Erythroblast (primary cell): ENCODE measurements at places on chromosomes 2 and 18.

- no peak for DNase-seq
Measured at GRCh38 chr2:170147576-170147975, 30.4 kb upstream of the MYO3B start.

DNA sequence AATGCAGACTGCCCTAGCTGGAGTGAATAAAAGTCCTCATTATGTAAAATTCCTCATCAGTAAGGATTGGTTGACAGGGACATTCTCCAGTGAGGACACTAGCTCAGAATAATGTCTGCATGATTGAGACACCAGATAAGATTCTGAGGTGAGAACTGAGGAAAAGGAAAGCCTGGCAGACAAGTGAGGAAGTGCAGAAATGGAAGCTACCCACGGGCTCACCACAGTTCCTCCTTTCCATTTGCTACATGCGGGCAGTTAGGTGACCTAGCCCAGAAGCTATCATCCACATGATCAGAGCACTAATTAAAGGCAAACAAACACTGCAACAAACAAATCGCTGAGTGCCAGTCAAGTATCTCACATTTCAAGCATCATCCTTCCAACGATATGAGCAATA is 27.7 kb downstream of the NETO1 start:
- no peak for DNase-seq

- DNase-seq, result no peak
Measured at GRCh38 chr2:238551091-238551490, 124.4 kb downstream of the ASB1 start.

DNA sequence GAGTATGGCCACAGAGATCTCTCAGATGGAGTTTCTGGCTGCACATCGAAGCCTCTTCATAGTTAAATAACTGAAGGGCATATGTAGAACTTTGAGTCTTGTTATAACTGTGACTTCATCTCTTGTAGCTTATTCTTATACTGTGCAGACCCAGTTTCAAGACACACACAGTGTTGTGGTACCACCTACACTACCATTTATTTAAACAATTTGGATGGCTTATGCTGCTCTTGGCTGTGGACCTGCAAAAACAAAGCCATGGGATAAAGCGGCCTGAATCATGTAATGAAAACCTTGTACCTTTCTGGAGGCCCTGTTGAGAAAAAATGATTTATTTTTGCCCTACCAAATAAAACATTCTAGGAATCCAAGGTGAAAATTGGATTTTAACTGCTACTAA is 262.8 kb upstream of the RASGRP3 start:
- no peak for DNase-seq

- no peak for DNase-seq
Measured at GRCh38 chr18:48453330-48454066, 44.3 kb upstream of the ZBTB7C start.

DNA sequence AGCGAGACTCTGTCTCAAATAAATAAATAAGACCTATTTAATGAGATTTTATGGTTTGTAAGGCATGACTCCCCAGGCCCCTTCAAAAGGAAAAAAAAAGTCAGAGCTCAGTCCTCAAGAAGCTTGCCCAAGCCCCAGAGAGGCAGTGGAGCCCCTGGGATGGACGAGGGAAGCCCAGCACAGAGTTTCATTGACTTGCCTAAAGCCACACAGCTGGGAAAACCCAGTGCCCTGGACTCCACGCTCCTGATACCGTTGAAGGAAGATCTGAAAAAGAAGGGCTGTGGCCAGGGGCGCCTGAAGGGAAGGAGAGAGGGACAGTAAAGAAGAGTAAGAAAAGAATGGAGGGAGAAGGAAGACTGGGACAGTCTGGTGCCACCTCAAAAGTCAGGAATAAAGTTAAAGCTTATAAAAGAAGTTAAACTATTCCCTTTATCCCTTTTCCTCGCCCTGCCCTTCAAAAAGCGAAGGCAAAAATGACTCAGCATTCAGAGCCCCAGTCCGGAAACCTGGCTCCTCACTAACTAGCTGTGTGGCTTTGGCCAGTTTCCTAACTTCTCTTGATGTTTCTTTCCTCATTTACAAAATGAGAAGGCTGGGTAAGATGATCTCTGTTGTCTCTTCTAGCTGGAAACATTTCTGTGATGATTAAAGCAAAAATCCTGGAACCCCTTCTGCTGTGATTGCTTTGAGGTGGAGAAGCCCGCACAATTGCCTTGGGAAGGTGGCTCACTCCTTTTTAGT is 46.7 kb downstream of the LYPD1 start:
- no peak for DNase-seq

- DNase-seq, result peak; percentile 42
Measured at GRCh38 chr2:85353876-85354285, 447 bp downstream of the RETSAT start.

DNA sequence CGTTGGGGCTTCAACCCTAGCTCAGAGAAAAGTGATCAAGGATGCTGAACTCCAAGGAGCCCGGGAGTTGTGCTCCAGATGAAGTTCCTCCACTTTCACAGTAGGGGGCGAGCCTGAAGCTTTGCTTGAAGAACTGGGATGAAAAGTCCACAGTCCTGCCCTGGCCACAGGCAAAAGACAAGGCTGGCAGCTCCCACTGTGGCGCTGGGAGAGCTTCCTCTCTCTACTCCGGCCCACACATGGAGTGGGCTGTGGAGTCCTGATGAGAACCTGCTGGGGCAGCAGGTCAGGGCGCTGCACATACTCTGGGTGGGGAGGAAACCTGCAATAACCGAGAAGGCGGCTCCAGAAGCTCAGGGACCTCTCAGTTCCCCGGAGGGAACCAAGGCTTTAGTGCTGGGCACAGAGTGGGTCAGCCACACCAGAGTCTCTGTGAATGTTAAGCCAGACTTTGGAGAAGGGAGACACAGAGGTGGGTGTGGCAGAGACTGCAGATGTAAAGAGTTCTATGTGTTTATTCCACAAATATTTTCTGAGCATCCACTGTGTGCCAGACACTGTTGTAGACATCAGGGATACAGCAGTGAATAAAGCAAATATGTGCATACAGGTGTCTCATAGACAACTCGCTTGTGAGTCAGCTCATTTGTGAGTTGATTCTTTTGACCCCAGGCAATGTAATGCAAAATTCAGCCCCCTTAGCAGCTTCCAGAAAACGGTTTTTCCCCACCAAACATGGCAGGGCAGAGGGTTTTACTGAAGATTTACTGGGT is 48.0 kb upstream of the MRPL33 start:
- peak; percentile 58 for DNase-seq

- no peak for DNase-seq
Measured at GRCh38 chr2:23385351-23385747, 370 bp downstream of the KLHL29 start.
